ENCODE measurements at places on chromosomes 12 and 14. TPM values are rescaled to one million over a fixed set of nuclear protein-coding genes. Genes with fewer than 3 reads are reported as not detected.

TAS2R31 gene
- 0.16 TPM for total RNA-seq

SDR9C7 gene
- total RNA-seq: not detected

GPR132 gene
- 0.43 TPM for total RNA-seq

OAS2 gene
- total RNA-seq: 0.15 TPM

BMP4 gene
- 3.3 TPM for total RNA-seq

INHBC gene
- total RNA-seq: not detected

SLC7A7 gene
- total RNA-seq: 10.1 TPM

ASB2 gene
- total RNA-seq: 2.2 TPM

TEX22 gene
- total RNA-seq: 0.18 TPM

LRFN5 gene
- total RNA-seq: not detected

SOCS4 gene
- 9.6 TPM for total RNA-seq

RNASE7 gene
- not detected for total RNA-seq

KRT85 gene
- not detected for total RNA-seq

Data from A549 treated with RU486 at 1 μM for 4 hours (cell line).